CD4-positive, alpha-beta memory T cell (primary cell): ENCODE measurements at places on chromosomes 2 and 18.

DNA sequence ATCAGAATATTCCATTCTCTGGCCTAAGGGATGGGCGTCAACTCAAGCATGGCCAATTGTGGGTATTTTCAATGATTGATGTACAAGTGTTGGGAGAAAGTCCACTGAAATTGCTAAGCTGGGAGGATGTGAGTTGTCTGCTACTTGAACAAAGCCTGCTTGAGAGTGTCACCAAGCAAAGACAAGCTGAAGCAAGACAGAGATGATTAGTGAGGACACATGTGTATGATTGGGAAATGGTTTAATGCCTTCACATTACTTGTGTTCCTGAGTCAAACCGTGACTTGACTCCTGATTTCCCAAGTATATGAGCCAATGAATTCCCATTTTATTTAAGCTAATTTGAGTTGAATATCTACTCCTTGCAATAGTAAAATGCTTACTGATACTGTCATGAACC is 23.7 kb upstream of the NRP2 start:
- no peak for DNase-seq

- DNase-seq: no peak
Observed at GRCh38 chr2:222336442-222336841, 37.6 kb upstream of the PAX3 start.

GRCh38 chr18:80171054-80171872 is 62.2 kb downstream of the ADNP2 start:
- DNase-seq: peak; percentile 30

GRCh38 chr18:54223568-54224241 is 764 bp downstream of the MBD2 start:
- peak; percentile 14 for DNase-seq

- DNase-seq: no peak
Observed at GRCh38 chr2:200860092-200860795, 4.2 kb downstream of the CLK1 start.

- DNase-seq: no peak
Observed at GRCh38 chr18:11818486-11819203, 32.6 kb upstream of the CHMP1B start.

DNA sequence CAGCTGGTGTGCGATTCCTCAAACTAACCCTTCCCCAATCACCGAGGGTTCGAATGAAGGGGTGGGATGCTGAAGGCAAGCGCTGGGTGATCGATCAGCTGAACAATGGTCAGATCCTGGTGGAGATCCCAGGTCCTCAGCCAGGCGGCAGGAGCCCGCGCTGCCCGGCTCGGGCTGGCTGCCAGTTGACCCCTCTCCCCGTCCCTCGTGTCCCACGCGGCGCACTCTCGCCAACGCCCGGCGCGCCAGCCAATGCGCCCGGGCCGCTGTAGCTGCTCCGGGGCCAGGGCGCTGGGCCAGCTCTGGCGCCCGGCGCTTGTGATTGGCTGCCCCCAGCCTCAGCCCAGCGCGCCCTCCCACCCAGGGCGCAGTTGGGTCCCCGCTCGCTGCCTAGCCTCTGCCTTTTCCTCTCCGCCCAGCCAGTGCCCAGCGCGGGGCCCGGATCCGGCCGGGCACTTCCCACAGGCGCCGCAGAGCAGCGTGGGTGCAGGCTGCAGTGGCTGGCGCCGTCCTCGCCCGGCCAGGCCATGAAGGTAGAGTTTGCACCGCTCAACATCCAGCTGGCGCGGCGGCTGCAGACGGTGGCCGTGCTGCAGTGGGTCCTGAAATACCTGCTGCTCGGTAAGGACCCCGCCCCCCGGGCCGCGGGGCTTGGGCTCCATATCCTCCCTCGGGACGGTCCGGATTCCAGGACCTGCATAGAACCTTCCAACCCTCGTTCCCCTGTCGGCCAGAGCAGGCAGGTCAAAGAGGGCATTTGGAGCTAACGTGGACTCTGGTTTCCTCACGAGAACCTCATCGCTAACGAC is at the start of gene MOGAT1:
TSS of gene MOGAT1 (plus strand) at position 400 of the 809 bp plus-strand sequence. CDS start at position 528, 128 bp downstream.
- DNase-seq: no peak

- DNase-seq: no peak
Observed at GRCh38 chr2:53040536-53041229, 726.9 kb upstream of the CHAC2 start.

- DNase-seq: peak; percentile 12
Observed at GRCh38 chr2:48414980-48415835, 114.7 kb upstream of the STON1 start.

GRCh38 chr2:237154082-237154638 is 68.5 kb downstream of the COPS8 start:
- peak; percentile 57 for DNase-seq
